ENCODE measurements at places on chromosomes 1 and 21.

DNA sequence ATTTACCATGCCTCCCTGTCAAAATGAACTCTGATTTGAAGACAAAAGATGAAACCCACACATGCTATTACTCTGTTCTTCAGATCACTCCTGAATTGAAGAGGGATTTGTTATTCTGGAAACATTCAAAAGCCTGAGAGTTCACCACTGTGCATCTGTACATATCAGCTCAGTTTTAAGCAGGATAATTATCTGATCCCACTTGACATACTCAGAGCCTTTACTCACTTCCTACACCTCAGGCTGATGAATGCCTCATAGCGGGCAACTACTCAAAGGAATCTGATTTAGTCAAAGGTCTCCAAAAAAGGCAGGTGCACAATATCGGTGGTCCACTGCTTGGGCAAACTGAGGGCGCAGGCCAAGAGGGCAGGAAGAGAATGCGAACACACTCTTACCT, 47.5 kb upstream of the LPAR3 start:
- DNase-seq = no peak

GRCh38 chr21:42438316-42439205, 34.9 kb downstream of the UBASH3A start:
- no peak for DNase-seq

DNA sequence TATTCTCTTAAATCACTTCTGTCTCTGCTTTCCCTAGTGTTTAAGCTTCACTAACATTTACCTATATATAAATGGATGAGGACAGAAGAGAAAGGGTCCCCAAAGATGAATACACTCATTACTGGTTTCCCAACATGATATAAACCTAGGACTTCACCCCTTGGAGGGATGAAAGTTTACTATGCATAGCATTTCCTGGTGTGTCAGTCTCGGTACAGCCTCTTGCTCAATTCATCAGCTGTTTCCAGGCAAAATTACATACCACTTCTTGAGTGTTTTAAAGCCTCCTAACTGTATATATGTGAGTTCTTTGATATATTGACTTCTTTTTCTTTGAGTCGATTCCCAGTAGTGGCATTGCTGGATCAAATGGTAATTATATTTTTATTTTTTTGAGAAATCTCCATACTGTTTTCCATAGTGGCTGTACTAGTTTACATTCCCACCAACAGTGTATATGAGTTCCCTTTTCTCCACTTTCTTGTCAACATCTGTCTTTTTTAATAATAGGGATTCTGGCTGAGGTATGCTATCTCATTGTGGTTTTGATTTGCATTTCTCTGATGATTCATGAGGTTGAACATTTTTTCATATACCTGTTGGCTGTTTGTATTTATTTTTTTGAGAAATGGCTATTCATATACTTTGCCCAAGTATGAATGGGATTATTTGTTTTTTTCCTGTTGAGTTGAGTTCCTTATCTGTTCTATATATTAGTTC, 259.3 kb upstream of the CACYBP start:
- no peak for DNase-seq

DNA sequence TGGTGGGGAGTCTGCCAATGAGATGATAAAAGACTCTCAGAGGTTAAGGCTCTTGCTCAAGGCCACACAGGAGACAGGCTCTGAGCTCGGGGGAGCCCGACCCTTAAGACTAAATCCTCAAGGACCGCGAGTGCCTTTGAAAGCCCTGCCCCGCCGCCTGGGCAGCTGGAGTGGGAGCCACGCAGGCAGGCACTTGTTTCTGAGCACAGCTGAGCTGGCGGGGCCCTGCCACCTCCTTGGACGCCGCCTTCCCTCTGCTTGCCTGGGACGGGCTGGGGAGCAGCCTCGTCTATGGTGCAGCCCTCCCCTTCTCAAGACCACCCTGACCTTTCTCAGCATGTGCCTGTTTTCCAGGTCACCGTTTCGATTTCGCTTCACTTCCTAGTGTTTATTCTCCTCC, 169.3 kb downstream of the CAMTA1 start:
- no peak for DNase-seq

DNA sequence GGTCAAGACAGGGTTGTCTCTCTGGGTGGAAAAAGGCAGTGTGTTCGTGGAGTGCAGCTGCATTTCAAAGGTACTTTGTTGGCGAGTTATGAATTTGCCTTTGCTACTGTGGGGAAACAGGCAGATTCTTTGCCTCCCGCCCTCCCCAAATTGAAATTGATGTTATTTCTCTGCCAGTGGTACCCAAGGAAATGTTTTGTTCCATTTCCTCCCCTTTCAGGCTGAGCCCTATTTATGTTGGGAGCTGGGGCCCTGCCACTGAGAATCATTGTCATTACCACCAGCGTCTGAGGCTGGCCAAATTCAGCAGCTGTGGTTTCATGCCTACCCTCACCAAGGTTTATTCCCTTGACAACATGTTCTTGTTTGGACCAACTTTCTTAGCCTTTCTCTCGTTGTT, 48.5 kb upstream of the OLIG2 start:
- DNase-seq = no peak

DNA sequence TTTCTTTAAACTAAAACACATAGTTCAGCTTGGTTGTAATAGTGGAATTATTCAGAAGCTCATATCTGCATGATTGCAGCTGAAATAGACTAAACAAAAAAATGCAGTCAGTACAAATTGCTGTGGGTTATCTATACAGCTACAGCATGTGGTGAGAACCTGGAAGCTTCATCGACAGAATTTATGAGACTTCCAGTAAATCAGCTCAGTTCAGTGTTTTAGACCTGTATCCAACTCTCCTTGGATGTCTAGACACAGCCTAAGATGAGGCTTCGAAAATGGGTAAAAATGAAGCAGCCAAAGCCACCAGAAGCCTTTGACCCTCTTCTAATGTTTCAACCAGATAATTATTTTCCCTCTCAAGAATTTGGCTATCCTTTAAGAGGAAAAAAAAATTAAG, 127.1 kb upstream of the C1orf105 start:
- DNase-seq = no peak

GRCh38 chr1:160020196-160020595, 11.6 kb downstream of the PIGM start:
- no peak for DNase-seq

- no peak for DNase-seq
These were observed 7.5 kb downstream of the PPP1R12B start for GRCh38 chr1:202355944-202356553.

- DNase-seq = no peak
These were observed 27.7 kb upstream of the LY9 start for GRCh38 chr1:160768295-160768657.

Data from esophagus squamous epithelium (tissue), 5 donors.